ENCODE measurements at places on chromosomes 16 and 17.

- no peak overlapping the region for H3K4me3 ChIP-seq
- no peak for DNase-seq
- peaks cover 26% of the 10 kb centered on the region for H3K36me3 ChIP-seq
- H3K4me1 ChIP-seq = peaks cover 18% of the 10 kb centered on the region
- H3K27ac ChIP-seq = no peak overlapping the region
Measured at GRCh38 chr17:45248132-45248957, 13.5 kb downstream of the SPATA32 start.

DNA sequence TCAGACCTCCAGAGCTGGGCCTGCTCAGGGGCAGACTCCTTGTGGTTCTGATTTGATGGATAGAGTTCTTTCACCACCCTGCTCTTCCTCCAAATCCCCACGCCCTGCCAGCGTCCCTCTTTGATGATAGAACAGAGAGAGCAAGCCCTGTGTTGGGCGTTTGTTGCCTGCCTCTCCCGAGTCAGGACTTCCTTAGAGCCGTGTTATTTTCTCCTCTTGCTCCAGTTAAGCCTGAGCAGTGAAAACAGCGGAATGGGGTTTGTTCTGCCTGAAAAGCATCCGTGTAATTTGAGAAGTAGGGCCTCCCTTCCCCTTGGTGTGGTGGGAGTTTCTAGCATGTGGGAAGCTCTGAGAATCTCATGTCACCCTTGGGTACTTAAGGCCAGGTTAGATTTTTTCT lies 22.1 kb downstream of the TMEM94 start:
- no peak for DNase-seq
- H3K4me3 ChIP-seq = no peak overlapping the region
- no peaks in the 10 kb centered on the region for H3K27me3 ChIP-seq
- H3K27ac ChIP-seq = no peak overlapping the region

DNA sequence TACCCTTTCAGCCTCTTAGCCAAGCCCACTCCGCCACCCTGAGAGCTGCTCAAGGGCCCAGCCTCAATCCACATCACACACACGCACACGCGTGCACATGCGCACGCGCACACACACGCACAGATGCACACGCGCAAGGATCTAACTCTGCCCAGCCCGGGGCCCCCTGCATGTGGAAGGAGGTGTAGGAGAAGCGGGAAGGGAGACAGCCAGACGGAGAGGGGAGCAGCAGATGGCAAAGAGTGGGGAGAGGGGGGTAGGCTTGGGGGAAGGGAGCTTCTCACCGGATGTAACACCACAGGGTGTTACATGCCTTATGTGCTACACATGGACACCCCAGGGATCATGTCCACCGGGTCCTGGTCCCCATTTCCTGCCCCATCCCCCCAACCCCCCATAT lies 15.3 kb downstream of the DLG4 start:
- no peak overlapping the region for H3K27ac ChIP-seq
- peak overlapping the region; percentile 48 for H3K4me3 ChIP-seq
- H3K4me1 ChIP-seq = peaks cover 24% of the 10 kb centered on the region
- DNase-seq = no peak
- peaks cover 53% of the 10 kb centered on the region for H3K36me3 ChIP-seq
- H3K27me3 ChIP-seq = no peaks in the 10 kb centered on the region

DNA sequence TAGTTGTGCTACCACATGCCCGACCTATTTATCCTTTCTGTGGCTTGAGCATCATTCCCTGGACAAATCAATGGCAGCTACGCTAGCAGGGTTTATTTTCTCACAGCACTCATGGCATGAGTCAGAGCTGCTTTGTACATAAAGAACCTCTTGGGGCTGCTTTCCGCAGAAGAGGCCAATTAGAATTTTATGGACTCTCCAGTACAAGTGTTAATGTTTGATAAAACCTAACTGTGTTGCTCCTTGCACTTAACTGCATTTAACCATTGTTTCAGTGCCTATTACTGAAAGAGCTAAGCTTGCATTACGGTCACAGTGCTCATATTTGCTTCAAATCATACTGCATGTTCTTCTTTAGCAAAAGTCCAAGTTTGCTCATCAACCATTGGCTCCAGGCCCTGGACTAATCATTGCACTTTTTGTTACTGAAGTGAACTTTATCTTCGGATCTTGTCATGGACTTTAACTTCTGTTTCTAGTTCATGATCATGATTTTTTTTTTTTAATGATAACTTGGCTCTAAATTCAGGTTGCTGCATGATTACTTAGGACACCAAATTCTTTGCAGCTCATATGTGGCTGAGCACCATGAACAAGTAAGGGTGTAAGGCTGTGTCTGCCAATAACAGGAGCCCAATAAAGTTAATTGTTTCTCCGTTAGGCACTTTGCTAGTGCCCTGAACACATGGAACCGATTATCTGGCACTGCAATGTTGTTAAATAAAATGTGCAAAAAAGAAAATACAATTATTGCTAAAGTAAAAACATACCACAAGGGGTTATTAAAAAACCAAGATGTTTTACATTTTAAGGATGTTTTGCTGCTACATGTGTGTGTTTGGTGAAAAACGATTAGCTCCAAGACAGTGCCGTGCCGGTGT lies 492.2 kb downstream of the KCNJ2 start:
- H3K27ac ChIP-seq = peak overlapping the region; percentile 54
- no peaks in the 10 kb centered on the region for H3K27me3 ChIP-seq
- H3K36me3 ChIP-seq = no peaks in the 10 kb centered on the region
- DNase-seq = peak; percentile 55
- H3K4me1 ChIP-seq = peaks cover 2% of the 10 kb centered on the region
- peak overlapping the region; percentile 13 for H3K4me3 ChIP-seq
